Bronchial smooth muscle cell (primary cell): ENCODE measurements at places on chromosomes 5 and 9. TPM values are rescaled to one million over a fixed set of nuclear protein-coding genes. Genes with fewer than 3 reads are reported as not detected.

Gene PIP5KL1
- total RNA-seq = 3.5 and 4.3 TPM in 2 replicates

Gene SEMA5A
- total RNA-seq = 6.1 and 9.9 TPM in 2 replicates

Gene GDNF
- 0.09 and 0.32 TPM in 2 replicates for total RNA-seq

Gene IFNB1
- not detected in 2 replicates for total RNA-seq

Gene SPATA31D1
- under 0.01 TPM in 1 of 2 replicates, not detected in the other for total RNA-seq

Gene LTC4S
- 0.94 and 1.3 TPM in 2 replicates for total RNA-seq

Gene S1PR3
- total RNA-seq = 14.2 and 16.7 TPM in 2 replicates

Gene GGTA1
- total RNA-seq = under 0.01 TPM in 1 of 2 replicates, not detected in the other

Gene PCDHA10
- under 0.01 and 0.26 TPM in 2 replicates for total RNA-seq

Gene CCDC127
- total RNA-seq = 6.5 and 7.6 TPM in 2 replicates

Gene WNT8A
- total RNA-seq = not detected in 2 replicates

Gene ANKRD34B
- not detected in 2 replicates for total RNA-seq

Gene TAF11L5
- not detected in 2 replicates for total RNA-seq

Gene WDR41
- 104 and 113 TPM in 2 replicates for total RNA-seq

Gene ARAP3
- 2.8 and 3.5 TPM in 2 replicates for total RNA-seq

Gene WNK2
- under 0.01 TPM in 1 of 2 replicates, not detected in the other for total RNA-seq

Gene IFNA13
- not detected in 2 replicates for total RNA-seq

Gene TAF11L4
- total RNA-seq = not detected in 2 replicates

Gene PCDHB6
- 0.16 and 0.17 TPM in 2 replicates for total RNA-seq

Gene GMCL2
- total RNA-seq = not detected in 2 replicates

Gene DAB2IP
- 4.4 and 11.1 TPM in 2 replicates for total RNA-seq

Gene PCDHA6
- 0.17 and 0.32 TPM in 2 replicates for total RNA-seq

Gene PPP3R2
- 0.09 TPM in 1 of 2 replicates, not detected in the other for total RNA-seq

Gene WDR38
- not detected in 2 replicates for total RNA-seq

Gene NR4A3
- total RNA-seq = 0.32 and 0.43 TPM in 2 replicates

Gene SPINK4
- total RNA-seq = 0.95 TPM in 1 of 2 replicates, not detected in the other

Gene MAMDC2
- 0.52 and 1.7 TPM in 2 replicates for total RNA-seq

Gene CCDC152
- total RNA-seq = 0.09 and 2.2 TPM in 2 replicates

Gene RIOK2
- 12.8 and 29.5 TPM in 2 replicates for total RNA-seq

Gene PTGES
- total RNA-seq = 48.9 and 74.7 TPM in 2 replicates

Gene CYLC2
- not detected in 2 replicates for total RNA-seq

Gene ANKRD18B
- total RNA-seq = 2.3 and 4.3 TPM in 2 replicates

Gene CCL27
- 0.09 TPM in 1 of 2 replicates, not detected in the other for total RNA-seq

Gene ANP32B
- 10.2 and 11.4 TPM in 2 replicates for total RNA-seq

Gene QRFP
- total RNA-seq = not detected in 2 replicates
